ENCODE measurements at places on chromosomes 12 and 14.

GRCh38 chr14:106787626-106788025 lies 1261.2 kb downstream of the TMEM121 start:
- no peaks in the 10 kb centered on the region for H3K36me3 ChIP-seq
- H3K27me3 ChIP-seq, result peaks cover 12% of the 10 kb centered on the region
- H3K4me1 ChIP-seq, result peaks cover 12% of the 10 kb centered on the region

DNA sequence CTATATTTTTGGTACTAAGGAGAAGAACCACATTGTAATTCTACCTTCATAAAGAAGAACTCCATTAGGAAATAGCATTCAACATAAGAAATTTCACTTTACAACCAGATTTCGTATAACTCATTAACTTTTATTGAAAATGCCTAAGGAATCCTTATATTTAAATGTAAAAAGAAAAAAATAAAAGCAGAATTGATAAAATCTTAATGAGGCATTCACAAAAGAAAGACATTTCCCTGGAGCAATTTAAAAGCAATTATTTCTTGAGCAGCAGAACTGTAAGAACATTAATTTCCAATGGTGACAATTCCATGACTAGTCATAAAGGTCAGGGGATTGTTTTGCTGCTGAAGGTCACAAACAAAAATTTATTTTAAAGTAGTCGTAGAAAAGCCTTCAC lies 1192.8 kb upstream of the TMEM132C start:
- H3K36me3 ChIP-seq, result no peaks in the 10 kb centered on the region
- peaks cover 32% of the 10 kb centered on the region for H3K27me3 ChIP-seq
- H3K27ac ChIP-seq, result no peak overlapping the region
- no peak for DNase-seq
- H3K4me1 ChIP-seq, result no peaks in the 10 kb centered on the region
- H3K4me3 ChIP-seq, result no peak overlapping the region

DNA sequence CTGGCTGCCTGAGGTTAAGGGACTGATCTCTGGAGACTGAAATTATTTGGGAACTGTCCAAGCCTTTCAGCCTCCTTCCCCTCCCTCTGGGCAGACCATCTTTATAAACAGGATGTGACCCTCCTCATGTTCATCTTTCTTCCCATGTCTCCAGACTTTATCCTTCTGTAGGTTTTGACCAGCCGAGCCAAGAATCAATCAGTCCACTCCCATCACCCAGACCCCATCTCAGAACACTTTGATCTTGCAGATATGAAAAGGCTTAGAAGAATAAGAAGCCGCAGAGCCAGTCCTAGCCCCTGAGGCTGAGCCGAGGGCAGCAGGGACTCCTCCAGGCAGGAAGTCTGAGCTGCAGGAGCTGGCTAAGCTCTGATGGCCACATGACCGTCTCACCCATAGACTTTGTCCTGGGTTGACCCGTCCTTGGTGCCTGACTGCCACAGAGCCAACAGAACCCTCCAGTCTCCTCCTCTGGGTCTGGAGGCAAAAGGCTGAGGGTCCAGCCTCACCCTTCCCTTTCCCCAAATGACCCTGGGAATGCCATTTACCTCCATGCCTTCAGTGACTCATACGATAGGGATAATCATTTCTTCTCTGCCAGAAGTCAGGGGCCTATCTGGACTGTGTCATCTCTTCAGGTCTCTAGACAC lies 1.6 kb downstream of the KRT71 start:
- no peaks in the 10 kb centered on the region for H3K4me1 ChIP-seq
- no peak for DNase-seq
- no peaks in the 10 kb centered on the region for H3K36me3 ChIP-seq
- no peak overlapping the region for H3K4me3 ChIP-seq
- peaks cover 5% of the 10 kb centered on the region for H3K27me3 ChIP-seq

DNA sequence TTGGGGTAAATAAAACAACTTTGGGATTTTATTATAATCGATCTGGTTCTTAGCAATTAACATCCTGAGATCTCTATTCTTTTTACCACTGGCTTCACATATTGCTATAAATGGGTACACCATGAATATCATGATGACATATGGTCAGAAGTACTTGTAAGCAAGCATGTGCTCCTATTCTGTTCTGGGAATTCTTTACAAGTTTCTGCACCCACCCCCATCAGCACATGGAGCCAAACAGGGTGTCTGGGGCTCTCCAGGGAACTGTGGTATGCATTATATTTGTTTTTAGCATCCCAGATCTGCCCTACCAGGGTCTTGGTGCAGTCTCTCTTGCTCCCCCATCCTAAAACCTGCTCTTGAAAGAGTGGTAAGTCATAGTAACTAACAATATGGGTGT lies 31.3 kb downstream of the DMAC2L start:
- no peaks in the 10 kb centered on the region for H3K27me3 ChIP-seq
- no peak overlapping the region for H3K4me3 ChIP-seq
- peak overlapping the region; percentile 76 for H3K27ac ChIP-seq

GRCh38 chr12:78198896-78199295 lies 368.2 kb downstream of the NAV3 start:
- H3K27me3 ChIP-seq, result no peaks in the 10 kb centered on the region
- H3K4me3 ChIP-seq, result no peak overlapping the region
- H3K36me3 ChIP-seq, result no peaks in the 10 kb centered on the region

- peaks cover 40% of the 10 kb centered on the region for H3K4me1 ChIP-seq
- peak overlapping the region; percentile 29 for H3K27ac ChIP-seq
- DNase-seq, result no peak
- no peak overlapping the region for H3K4me3 ChIP-seq
- H3K36me3 ChIP-seq, result peaks cover 91% of the 10 kb centered on the region
- H3K27me3 ChIP-seq, result no peaks in the 10 kb centered on the region
Observed at GRCh38 chr14:81516986-81517797, 16.5 kb downstream of the SEL1L start.

Measured in activated T-cell treated with anti-CD3 and anti-CD28 coated beads, Interleukin-2, amount 50 U/mL, for 24 hours (primary cell).